T-helper 1 cell (primary cell): ENCODE measurements at places on chromosomes 2 and 18.

DNA sequence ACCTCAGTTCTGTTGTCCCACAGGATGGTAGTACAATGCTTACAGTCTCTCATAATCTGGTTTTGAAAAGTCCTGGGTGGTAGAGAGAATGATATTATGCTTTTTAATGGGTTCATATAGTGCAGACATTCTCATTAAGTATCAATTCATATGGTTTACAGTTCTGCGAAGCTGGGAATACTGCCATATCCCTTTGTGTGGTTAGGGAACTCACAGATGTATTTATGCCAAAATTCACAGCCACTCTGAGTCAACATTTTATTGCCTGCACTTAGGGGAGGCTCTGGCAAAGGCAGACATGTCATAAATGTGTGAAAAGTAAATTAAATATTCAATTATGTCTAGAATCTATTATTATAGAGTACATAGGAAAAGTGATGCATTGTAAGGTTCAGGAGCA is 808.2 kb downstream of the SUCLG1 start:
- DNase-seq: no peak

- no peak for DNase-seq
Measured at GRCh38 chr2:78994789-78995188, 30.7 kb upstream of the REG3G start.

GRCh38 chr2:114472246-114472645 is 29.8 kb downstream of the DPP10 start:
- DNase-seq: no peak

- DNase-seq: no peak
Measured at GRCh38 chr2:148596018-148596417, 48.5 kb upstream of the EPC2 start.

GRCh38 chr2:29462293-29462692 is 347.1 kb downstream of the CLIP4 start:
- no peak for DNase-seq

- DNase-seq: no peak
Measured at GRCh38 chr18:76988827-76989646, 143.5 kb downstream of the MBP start.

DNA sequence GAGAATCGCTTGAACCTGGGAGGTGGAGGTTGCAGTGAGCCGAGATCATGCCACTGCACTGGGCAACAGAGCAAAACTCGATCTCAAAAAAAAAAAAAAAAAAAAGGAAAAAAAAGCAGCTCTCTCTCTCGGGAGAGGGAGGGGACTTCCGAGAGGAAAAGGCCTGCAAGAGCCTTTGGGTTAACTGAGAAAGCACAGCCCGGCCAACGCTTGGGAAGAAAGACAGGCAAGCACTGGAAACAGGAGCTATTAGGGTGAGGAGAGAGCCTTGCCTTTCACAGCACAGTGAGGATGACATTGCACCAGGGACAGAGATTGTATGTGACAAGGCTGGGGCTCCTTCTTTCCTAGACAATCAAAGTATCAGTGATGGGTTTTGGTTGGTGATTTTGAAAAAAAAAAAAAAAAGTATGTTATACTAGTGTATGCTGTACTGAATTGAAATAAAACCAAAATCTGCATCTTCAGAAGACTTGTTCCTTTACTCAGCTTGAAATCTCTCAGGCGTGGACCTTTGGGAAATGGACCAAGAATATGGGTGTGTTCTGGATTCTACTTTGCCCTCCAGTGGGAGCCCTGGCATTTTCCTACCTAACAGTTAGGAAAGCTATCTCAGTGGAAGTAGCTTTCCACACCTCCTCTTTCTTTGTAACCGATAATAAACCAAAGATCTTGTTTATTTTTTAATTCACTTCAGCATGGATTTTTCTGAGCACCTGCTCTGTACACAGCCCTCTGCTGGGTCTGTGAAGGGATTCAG is 16.7 kb downstream of the SRSF7 start:
- DNase-seq: no peak

DNA sequence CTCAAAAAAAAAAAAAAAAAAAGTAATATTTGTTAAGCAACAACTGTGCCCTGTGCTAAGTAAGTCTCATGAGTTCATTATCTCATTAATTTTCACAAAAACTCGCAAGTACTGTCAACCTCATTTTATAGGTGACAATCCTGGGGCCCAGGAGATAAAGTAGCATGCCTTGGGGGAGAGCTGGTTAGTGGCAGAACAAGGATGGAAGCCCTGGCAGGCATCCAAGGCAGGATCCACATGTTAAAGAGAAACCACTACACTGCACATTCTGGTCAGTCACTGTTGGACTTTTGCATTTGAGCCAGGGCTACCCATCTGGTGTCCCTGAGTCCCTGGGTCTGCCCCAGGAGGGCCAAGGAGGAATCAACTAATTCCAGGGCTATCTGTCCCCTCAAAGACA is 54.6 kb downstream of the ZFP36L2 start:
- DNase-seq: no peak

GRCh38 chr2:54867457-54867856 is 144.0 kb downstream of the EML6 start:
- no peak for DNase-seq

DNA sequence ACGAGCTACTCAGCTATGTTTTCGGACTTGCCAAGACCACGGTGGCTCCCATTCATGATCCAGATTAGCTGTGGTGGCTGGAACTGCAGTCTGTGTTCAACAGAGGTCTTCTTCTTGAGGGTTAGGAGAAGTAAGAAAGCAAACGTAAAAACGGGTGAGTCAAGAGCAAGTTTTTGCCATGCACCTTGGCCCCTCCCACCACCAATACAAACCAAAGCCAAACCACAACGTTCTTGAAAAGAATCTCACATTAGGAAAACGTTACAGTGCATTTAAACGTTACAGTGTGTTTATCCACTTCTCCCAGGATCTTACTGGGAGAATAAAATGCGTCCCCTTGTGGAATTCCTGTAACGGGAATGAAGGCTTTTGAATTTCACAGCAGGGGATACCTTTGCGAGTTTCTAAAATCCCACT is 725 bp downstream of the FBXO48 start:
- peak; percentile 80 for DNase-seq

DNA sequence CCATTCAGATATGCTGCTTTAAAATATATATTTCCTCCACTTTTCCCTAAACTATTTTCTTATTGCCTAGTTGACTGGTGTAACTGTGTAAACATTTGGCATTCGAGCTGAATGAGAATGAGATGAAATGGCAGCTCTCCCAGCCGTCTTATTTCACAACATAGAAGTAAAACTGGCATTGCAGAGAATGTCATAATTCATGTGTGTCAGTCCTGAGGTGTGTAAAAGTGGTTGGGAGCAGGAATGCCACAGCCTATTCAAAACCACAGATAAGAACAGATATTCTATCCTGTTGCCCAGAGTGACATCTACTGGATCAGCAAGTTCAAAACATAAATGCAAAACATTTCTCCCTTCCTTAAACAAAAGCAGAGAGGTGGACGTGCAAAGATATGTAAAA is 565.5 kb upstream of the CHAC2 start:
- DNase-seq: no peak

GRCh38 chr2:77579076-77579769 is 57.0 kb upstream of the LRRTM4 start:
- DNase-seq: no peak

DNA sequence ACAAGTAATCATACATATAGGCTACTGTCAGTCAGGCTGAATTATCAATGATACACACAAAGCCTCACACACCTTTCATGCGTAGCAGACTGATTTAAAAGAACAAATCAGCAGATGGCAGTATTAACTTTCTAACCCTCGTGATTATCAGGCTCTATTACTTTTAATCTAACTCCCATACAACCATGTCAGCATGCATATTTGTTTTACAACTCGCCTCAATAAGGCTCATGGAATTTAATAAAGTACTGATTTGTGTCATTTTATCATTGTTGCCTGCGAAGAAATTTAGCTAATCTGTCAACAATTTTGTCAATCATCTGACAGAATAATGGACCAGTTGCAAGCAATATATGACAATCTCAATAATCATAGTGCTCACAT is 82.8 kb downstream of the SLC25A12 start:
- no peak for DNase-seq

- no peak for DNase-seq
Measured at GRCh38 chr2:74415762-74416395, 5.5 kb downstream of the C2orf81 start.

- DNase-seq: no peak
Measured at GRCh38 chr2:36655453-36655852, 41.1 kb upstream of the VIT start.

DNA sequence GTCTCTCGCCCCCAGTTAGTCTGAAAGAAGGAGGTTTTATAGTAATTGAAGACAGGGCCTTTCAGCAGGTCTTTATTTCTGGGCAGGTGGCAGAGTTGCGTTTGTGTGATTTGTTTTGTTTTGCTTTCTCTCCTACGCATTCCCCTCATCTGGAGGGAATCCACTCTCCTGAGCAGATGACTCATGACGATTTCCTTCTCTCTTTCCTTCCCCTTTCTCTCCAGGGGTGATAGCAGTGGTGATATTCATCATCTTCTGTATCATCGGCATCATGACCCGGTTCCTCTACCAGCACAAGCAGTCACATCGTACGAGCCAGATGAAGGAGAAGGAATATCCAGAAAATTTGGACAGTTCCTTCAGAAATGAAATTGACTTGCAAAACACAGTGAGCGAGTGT is 888.8 kb downstream of the CNTNAP5 start:
- DNase-seq: no peak

DNA sequence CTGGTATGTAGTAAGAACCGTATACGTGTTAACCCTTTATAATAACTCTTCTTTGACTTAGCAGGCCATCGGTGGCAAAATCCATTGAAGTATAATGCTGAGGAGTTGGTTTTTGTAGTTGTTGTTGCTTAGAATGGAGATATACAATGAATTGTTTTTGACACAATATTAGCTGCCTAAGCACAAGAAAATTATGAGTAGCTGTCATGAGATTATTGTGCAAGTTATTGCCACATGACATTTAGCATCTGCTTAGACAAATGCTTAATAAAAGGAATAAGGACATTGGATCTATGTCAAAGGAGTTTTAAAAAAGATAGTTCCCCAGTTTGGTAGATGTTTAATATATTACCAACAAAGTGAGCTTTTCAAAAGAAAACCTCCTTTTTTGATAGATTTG is 59.9 kb downstream of the ABCB11 start:
- DNase-seq: no peak

GRCh38 chr18:39366656-39367055 is 1801.1 kb upstream of the CELF4 start:
- DNase-seq: no peak

GRCh38 chr2:120994301-120994995 is 258.8 kb downstream of the GLI2 start:
- no peak for DNase-seq
